ENCODE measurements at places on chromosomes 4 and X. TPM values are rescaled to one million over a fixed set of nuclear protein-coding genes. Genes with fewer than 3 reads are reported as not detected.

Gene IL13RA2
- polyA plus RNA-seq, result 0.43 TPM

Gene NAP1L3
- 20.1 TPM for polyA plus RNA-seq

Gene PROM1
- polyA plus RNA-seq, result 23.7 TPM

Gene ZNF157
- 1.1 TPM for polyA plus RNA-seq

Gene ZMYM3
- polyA plus RNA-seq, result 62.4 TPM

Gene DDX53
- not detected for polyA plus RNA-seq

Gene RAP1GDS1
- polyA plus RNA-seq, result 31.8 TPM

Gene GAGE2A
- polyA plus RNA-seq, result not detected

Gene CPZ
- 1.3 TPM for polyA plus RNA-seq

Gene AVPR2
- polyA plus RNA-seq, result 0.58 TPM

Gene GUCY1A1
- polyA plus RNA-seq, result 88.3 TPM

Gene FGF5
- not detected for polyA plus RNA-seq

Gene SSX2B
- not detected for polyA plus RNA-seq

Gene CSAG1
- not detected for polyA plus RNA-seq

Gene FANCB
- polyA plus RNA-seq, result 4.2 TPM

Gene TEX13B
- polyA plus RNA-seq, result not detected

Measured in right lung (tissue), 10 donors.